HS-5 (cell line): ENCODE measurements at places on chromosomes 16 and 17.

GRCh38 chr17:31538080-31538762 lies 146.7 kb downstream of the RAB11FIP4 start:
- DNase-seq: no peak

- DNase-seq: no peak
These were observed 4.8 kb downstream of the GSE1 start for GRCh38 chr16:85617948-85618347.

DNA sequence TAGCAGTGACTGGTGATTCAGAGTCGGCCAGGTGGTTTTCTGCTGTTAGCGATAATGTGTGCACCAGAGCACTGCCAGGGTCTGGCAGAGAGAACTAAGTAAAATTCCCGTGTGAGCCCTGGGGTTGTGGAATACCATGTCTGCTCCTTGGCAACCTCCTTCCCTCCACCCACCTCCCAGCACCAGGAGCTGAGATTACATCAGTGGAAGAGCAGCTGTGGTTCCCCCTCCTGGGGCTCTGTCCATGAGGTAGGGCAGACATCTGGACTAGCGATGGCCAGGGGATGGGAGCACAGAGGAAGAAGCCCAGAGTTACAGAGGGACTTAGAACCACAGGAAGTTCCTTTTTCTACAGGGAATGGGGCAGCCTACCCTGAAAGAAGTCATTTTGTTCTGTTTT lies 15.8 kb downstream of the CLEC10A start:
- no peak for DNase-seq

DNA sequence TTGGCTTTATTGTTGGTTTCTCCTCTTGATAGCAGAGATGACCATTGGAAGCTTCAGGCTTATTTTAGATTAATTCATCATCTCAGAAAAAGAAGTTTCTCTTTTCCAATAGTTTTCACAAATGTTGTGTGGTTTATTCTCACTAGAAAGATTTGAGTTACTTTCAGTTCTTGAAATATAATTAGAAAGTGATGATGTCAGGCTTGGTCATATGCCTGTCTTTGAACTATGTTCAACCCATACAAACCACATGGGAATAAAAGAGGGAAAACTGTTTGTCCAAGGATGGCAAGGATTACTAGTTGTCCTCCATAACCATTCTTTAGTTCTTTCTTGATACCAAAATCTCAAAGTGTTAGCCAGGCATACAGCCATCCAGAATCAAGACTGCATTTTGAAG lies 3.7 kb upstream of the HS3ST2 start:
- DNase-seq: no peak

- DNase-seq: peak; percentile 85
These were observed 809.5 kb upstream of the GOT2 start for GRCh38 chr16:59543641-59544040.

- DNase-seq: no peak
These were observed 202.0 kb downstream of the C16orf78 start for GRCh38 chr16:49575346-49576172.

- no peak for DNase-seq
These were observed 43.4 kb upstream of the SOX9 start for GRCh38 chr17:72077326-72077960.

- DNase-seq: no peak
These were observed 60.4 kb upstream of the RPH3AL start for GRCh38 chr17:413016-413350.

DNA sequence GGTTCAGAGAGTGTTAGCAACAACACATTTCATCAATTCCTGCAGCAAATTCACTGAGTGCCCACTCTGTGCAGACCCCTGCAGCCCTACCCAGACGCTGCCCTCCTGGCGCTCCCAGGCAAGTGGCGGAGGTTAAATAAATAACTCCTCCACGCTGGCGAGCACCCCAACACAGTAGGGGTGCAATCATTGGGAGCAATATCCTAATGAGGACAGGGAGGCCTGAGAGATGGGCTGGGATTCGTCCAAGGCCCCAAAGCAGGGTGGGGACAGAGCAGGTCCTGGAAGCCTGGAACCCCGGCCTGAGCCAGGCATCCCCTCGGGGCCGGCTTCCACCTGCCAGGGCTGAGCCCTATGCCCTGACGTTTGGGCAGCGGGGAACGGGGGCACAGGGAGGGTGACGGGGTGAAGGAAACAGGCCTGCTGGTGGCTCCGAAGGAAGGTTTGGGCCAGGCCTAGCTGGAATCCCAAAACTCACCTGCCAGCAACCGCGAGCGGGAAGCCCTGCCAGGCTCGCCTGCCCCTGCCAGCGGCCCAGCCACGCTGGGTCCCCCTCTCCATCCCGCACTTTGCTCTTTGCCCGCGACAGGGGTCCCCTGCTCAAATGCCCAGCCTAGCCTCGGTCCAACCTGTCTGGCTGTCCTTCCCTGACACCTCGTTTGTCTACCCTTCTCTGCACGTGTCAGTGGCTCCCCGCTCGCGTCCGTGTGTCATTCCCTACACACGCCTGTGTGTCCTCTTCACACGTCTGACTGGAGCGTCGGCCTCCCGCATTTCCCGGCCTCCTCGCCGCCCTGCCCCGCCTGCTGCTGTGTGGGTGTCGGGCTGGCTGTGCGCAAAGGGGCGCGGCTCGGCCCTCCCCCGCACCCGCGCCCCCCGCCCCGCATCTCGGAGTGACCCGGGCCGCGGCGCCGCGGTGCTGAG lies 721 bp upstream of the BEAN1 start:
- no peak for DNase-seq

GRCh38 chr16:15899538-15900100 lies 11.2 kb upstream of the CEP20 start:
- peak; percentile 94 for DNase-seq

DNA sequence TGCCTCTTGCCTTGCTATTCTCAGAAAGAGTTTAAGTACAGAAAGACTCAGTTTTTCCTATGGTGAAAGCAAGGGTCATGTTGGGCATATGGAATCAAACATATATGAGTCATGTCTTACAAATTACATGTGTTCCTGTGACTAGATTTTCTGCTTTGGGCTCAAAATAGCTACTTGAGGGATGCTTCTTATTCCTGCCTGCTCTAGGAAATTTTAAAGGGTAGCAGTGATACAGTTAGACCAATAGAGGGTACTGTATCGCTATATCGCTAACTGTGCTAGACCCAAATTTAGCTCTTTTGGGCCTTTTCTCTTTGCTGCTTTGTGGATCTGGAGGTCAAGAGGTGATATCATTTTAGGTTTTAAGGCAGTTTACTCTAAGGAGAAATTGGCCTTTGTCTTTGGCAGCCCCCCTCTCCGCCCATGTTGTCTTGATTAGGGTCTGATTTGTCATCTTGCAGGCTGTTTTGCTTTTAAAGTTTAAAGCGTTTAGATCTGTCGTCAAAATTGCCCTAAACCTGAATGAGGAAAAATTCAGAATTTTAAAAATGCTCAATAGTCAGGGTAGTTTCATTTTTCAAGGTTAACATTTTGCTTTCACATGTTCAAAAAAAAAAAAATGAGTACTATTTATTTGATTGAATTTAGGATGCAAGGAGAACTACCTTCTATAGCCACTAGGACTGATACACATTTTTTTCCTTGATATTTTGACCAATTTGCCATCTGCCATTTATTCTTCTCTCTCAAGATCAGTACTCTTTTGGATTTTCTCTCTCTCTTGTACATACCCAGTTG lies 8.8 kb downstream of the NFATC3 start:
- peak; percentile 36 for DNase-seq

GRCh38 chr16:63890081-63890480 lies 1231.8 kb downstream of the CDH11 start:
- peak; percentile 13 for DNase-seq

- DNase-seq: no peak
These were observed 939 bp downstream of the BCL6B start for GRCh38 chr17:7023576-7024401.

DNA sequence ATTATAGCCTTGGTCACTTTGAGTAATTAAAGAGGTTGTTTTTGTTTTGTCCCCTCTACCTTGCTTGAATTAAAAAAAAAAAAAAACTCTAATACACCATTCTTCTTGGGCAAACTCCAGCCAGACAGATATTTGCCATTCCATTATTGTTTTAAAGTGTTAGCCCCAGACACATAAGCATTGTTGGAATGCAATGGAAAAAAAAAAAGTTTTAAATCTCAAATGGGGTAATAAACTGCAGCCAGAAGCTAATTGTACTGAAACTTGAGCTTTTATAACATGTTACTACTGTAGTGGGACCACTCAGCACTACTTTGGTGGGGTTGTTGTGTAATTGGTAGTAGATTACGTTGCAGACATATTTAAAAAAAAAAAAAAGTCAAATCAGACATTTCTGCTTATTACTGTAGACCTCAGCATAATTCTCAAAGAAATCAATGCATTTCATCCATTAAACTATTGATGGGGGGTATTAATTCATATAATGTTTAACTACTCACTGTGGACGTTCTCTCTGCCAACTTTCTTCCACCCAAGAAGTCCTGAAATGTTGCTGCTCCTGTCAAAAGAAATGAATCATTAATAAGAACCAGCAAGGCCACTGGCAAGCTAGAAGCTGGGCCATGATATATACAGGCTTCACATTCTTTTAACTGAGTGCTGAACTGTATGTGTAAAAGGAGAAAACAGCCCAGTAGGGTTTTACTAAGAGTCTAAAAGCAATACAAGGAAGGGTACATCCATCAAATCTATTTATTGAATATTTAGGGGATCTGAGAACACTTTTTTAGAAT lies 626.6 kb upstream of the SOX9 start:
- DNase-seq: no peak

DNA sequence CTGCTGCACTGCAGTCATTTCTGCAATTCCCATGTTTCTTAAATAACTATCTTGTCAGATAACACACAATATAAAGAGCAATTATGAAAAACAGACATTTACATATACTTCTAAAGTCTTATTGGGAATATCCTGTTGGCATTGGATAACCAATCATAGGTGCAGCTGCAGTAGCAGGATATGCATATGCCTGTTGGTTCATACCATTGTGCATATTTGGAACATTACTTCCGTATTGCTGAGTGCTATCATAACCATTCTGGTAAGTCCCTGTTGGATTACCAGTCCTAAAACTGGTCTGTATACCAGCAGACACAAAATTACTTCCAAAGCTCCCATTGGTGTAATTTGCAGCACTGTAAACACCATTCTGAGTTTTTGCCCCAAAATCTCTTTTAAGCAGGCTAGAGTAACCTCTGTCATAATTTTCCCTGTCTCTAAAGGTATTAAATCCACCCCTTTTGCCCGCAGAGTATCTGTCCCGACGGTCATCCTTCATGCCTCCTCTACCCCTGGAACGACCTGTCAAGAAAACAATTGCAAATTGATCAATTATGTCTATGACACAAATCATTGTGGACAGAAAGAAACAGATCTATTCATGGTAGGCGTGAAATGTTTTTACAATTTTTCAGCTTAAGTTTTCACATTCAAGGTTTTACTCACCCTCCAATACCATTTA lies 3.1 kb upstream of the POLG2 start:
- DNase-seq: peak; percentile 29
